ENCODE measurements at places on chromosomes 6 and 20. TPM values are rescaled to one million over a fixed set of nuclear protein-coding genes. Genes with fewer than 3 reads are reported as not detected.

DNA sequence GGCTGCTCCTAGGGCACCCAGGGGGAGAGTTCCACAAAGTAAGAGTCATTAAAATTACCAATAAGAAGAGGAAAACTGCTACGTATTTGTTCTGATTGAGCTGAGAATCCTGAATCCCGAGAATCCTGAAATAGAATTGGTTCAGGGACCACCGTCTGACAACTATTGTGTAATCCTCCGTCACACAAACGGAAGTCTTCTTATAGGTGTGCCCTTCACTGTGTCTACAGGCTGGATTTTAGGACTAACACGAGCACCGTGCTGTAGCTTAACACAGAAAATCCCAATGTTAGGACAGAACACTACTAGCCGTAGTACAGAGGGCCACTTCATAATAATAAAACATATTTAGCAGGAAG lies 50.6 kb upstream of the RNF182 start:
- no peak overlapping the region for H3K27ac ChIP-seq
- no peaks in the 10 kb centered on the region for H3K4me1 ChIP-seq
- no peak for DNase-seq

- no peak overlapping the region for H3K4me3 ChIP-seq
- no peaks in the 10 kb centered on the region for H3K36me3 ChIP-seq
- no peaks in the 10 kb centered on the region for H3K4me1 ChIP-seq
- no peak for DNase-seq
These were observed 62.7 kb downstream of the TSHZ2 start for GRCh38 chr20:53034899-53035298.

- H3K27ac ChIP-seq = no peak overlapping the region
- DNase-seq = no peak
- peaks cover 22% of the 10 kb centered on the region for H3K36me3 ChIP-seq
- H3K4me1 ChIP-seq = no peaks in the 10 kb centered on the region
These were observed 16.3 kb upstream of the RFPL4B start for GRCh38 chr6:112330879-112331265.

Gene ENPP3
- total RNA-seq = 0.15 TPM
